ENCODE measurements at places on chromosomes 13 and 19. TPM values are rescaled to one million over a fixed set of nuclear protein-coding genes. Genes with fewer than 3 reads are reported as not detected.

- no peak for DNase-seq
These were observed 319.9 kb downstream of the ATP8A2 start for GRCh38 chr13:25691654-25692053.

GRCh38 chr13:21235174-21235573 lies 58.7 kb downstream of the MRPL57 start:
- DNase-seq = no peak

- DNase-seq = no peak
These were observed 4.2 kb downstream of the NRTN start for GRCh38 chr19:5809053-5809452.

- no peak for DNase-seq
These were observed 201.9 kb upstream of the SOX1 start for GRCh38 chr13:111865046-111865445.

- DNase-seq = no peak
These were observed 1.5 kb upstream of the UPF3A start for GRCh38 chr13:114279758-114280355.

- DNase-seq = no peak
These were observed 49.5 kb downstream of the PCDH8 start for GRCh38 chr13:52798770-52799430.

- no peak for DNase-seq
These were observed 103.9 kb upstream of the DIAPH3 start for GRCh38 chr13:60267498-60268202.

DNA sequence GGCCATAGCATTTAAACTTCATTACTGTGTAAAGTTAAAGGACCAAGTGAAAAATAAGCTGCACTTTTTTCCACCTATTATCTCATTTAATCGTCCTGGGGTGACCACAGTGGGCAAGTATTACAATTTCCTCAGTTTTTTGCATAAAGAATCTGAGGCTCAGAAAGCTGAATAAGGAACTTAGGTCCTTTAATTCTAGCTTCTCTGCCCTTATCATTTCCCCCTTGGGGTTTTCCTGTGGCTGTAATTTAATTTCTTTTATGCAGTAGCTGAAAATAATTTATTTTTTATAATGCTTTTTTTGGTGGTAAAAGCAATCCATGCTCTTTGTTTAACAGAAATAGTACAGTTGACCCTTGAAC lies 59.8 kb upstream of the RCBTB2 start:
- no peak for DNase-seq

GRCh38 chr13:71082631-71083030 lies 784.4 kb downstream of the DACH1 start:
- no peak for DNase-seq

DNA sequence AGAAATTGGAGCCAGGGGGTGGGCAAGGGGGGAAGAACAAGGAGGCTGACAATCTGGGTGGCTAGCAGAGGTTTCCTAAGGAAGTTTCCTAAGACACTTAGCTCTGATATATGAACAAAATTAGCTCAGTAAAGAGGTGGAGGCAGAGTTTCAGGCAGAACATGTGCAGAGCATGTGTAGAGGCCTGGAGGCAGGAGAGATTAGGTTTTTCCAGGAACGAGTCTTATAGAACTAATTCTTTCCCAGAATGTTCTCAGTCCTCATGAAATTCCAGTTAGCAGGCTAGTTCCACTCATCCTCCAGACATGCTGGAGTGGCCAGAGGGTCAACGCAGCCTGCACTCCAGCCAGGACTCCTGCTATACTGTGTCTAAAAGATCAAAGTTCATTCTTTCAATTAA lies 184.7 kb downstream of the LACC1 start:
- DNase-seq = no peak

GRCh38 chr13:106133025-106133424 lies 402.4 kb downstream of the EFNB2 start:
- peak; percentile 58 for DNase-seq

DNA sequence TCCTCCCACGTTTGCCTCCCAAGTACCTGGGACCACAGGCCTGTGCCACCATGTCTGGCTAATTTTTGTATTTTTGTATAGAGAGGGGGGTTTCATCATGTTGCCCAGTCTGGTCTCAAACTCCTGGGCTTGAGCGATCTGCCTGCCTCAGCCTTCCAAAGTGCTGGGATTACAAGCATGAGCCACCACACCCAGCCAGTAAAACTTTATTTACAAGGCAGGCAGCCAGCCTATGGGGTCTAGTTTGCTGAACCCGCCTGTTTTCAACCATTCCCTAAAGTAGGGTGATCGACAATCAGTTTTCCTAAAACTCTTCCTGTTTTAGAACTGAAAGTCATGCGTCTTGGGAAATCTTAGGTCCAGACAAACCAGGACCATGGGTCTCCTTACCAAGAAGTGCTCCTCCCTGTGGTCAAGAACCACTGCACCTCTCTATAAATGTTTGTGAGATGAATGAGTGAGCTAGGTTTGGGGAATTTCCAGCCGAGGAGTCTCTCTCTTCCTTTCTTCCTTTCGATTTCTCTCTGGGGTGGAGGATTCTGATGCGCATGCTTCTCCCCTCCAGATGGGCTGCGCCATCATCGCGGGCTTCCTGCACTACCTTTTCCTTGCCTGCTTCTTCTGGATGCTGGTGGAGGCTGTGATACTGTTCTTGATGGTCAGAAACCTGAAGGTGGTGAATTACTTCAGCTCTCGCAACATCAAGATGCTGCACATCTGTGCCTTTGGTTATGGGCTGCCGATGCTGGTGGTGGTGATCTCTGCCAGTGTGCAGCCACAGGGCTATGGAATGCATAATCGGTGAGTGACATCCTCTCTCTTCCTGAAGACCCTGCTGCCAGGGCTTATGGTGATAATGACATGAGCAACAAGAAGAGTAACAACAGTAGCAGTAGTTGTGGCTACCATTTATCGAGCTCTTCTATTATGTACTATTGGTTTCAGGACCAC lies 38.7 kb downstream of the ADGRE1 start:
- no peak for DNase-seq

DNA sequence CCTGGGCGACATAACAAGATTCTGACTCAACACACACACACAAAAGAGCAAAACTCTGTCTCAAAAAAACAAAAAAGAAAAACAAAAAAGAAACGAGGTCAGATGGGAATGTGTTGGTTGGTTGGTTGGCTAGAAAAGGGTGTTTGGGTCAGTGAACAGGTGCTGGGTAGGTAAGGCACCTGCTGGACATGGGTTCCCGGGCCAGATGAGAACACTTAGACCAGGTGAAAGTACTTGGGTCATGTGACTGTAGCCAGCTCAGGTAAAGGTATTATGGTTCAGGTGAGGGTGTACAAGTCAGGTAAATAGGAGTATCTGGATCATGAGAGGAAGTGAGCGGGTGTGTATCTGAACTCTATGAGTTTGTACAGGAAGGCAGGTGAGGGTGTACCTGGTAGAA lies 14.5 kb upstream of the ZNF414 start:
- no peak for DNase-seq

DNA sequence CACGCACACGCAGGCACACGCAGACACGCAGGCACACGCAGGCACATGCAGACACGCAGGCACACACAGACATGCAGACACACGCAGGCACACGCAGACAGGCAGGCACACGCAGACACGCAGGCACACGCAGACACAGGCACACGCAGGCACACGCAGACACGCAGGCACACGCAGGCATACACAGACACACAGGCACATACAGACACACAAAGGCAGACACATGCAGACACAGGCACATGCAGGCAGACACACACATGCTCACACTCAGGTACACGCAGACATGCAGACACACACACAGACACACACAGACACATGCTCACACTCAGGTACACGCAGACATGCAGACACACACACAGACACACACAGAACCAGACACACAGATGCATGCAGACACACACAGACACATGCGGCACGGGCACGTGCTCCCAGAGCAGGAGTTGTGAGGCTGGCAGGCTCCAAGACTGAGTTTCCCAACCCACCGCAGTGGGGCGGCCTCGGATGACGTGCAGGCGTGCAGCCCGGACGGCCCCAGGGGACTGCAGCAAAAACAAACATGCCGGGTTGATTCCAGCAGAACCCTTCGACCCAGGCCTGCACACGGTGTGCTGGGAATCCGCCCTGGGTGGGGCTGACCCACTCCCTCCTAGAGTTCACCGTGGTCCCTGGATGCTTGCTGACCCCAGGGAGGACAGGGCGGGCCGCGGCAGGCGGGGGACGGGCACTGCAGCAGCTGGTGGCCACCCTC lies 100.0 kb downstream of the GADD45B start:
- DNase-seq = peak; percentile 93

DNA sequence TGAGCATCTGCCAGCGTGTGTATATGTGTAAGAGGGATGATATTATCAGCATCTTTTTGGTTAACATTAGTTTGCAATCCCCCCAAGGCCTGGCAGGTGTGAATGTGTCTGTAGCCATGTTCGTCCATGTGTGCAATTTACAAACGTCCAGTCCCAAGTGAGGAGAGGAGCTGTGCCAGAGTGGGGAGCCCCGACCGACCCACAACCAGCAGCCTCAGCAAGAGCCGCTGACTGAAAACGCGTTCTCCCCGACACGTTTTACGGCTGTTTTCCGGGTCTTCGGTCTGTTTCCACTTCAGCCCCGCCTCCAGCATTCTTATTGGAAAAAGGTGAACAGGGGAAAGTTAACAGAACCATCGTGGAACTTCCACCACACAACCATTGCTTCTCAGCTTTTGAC lies 119.1 kb upstream of the SOX1 start:
- no peak for DNase-seq

The PDE4A gene
- total RNA-seq = 4.8 TPM

The ZNF575 gene
- total RNA-seq = 0.64 TPM

The GPR183 gene
- 4.5 TPM for total RNA-seq

The CATSPERD gene
- total RNA-seq = not detected

The AXL gene
- 363 TPM for total RNA-seq

The TEKTIP1 gene
- total RNA-seq = not detected

The ZNF844 gene
- total RNA-seq = 1.7 TPM

The ZNF772 gene
- 16.1 TPM for total RNA-seq

The ZNF112 gene
- total RNA-seq = 8.6 TPM

The GEMIN7 gene
- total RNA-seq = 24.2 TPM

The SLC5A5 gene
- not detected for total RNA-seq

The STAP2 gene
- 10.6 TPM for total RNA-seq

The MEDAG gene
- 20.0 TPM for total RNA-seq

The RAB3A gene
- 0.97 TPM for total RNA-seq

The PLIN5 gene
- not detected for total RNA-seq

The NCCRP1 gene
- total RNA-seq = not detected

The KIR3DL1 gene
- total RNA-seq = not detected

Measured in fibroblast of villous mesenchyme (primary cell).